ENCODE measurements at places on chromosomes 13 and 19. TPM values are rescaled to one million over a fixed set of nuclear protein-coding genes. Genes with fewer than 3 reads are reported as not detected.

The ZNF628 gene
- 21.7 TPM for total RNA-seq

The LSM4 gene
- 209 TPM for total RNA-seq

The MAST3 gene
- total RNA-seq: 13.1 TPM

The SHISA2 gene
- total RNA-seq: 1.2 TPM

The METTL21C gene
- not detected for total RNA-seq

The NLRP5 gene
- total RNA-seq: not detected

The CYP2S1 gene
- total RNA-seq: 8.5 TPM

The GIPC3 gene
- total RNA-seq: 0.92 TPM

The PTGIR gene
- 0.08 TPM for total RNA-seq

The MRPL4 gene
- total RNA-seq: 62.8 TPM

The CEACAM21 gene
- total RNA-seq: not detected

The STAP2 gene
- 10.0 TPM for total RNA-seq

The TMEM238 gene
- 7.4 TPM for total RNA-seq

The FARSA gene
- total RNA-seq: 80.3 TPM

The IGSF23 gene
- total RNA-seq: not detected

The UBE2L5 gene
- total RNA-seq: not detected

The ZNF471 gene
- total RNA-seq: not detected

All from Panc1 (cell line).